Activated CD4-positive, alpha-beta T cell treated with anti-CD3 and anti-CD28 coated beads, Interleukin-2, amount 10 ng/mL, durations not matched to agents 7 days and 5 days (primary cell): ENCODE measurements at places on chromosomes 7 and 10. TPM values are rescaled to one million over a fixed set of nuclear protein-coding genes. Genes with fewer than 3 reads are reported as not detected.

DNA sequence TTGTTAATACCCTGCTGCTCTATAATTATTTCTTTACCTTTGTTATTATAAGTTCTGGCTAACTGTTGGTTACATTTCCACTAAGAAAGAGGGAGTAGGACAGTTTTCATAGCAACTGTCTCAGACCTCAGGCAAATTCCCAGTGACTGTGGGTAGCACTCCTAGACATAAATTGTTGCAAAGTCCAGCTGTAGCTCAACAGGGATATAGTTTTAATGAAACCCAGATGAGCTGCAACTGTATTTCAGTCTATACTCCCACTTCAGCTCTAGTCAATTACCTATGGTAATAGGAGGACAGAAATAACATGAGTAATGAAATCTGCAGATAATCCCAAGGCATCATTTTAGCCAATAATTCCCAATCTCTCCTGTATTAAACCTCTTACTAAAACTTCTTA, 103.0 kb upstream of the SEMA3A start:
- H3K27me3 ChIP-seq = no peaks in the 10 kb centered on the region
- no peak overlapping the region for H3K27ac ChIP-seq
- no peaks in the 10 kb centered on the region for H3K36me3 ChIP-seq
- DNase-seq = no peak
- no peaks in the 10 kb centered on the region for H3K4me1 ChIP-seq

DNA sequence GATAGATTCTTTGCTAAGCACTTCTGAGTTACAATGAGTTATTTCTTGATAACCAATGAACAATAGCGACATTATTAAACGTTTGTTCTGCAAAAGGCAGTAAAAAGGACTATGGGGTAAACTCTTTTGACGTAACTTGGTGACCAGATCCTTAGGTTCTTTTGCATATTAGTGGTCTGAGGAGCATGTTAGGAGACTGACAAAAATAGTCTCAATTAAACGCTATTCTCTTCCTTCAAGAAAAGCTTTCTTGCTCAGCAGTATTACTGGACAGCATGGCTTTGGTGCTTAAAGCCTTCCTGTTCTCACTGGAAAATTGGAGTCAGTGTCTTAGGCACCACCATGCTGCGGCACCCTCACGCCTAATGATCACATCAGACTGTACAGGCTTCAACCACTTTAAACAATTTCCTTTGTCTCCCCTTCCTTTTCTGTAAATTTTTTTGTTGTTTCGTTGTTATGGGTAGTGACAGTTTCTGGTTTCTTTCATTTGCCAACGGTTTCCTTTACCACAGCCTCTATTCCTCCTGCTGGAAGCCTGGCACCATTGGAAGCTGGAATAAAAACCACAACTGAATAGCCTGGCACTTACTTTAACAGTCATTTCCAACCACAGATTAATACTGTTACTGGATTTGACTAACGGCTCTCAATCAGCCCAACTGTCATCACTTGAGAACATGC, 49.2 kb upstream of the FAM133B start:
- H3K4me3 ChIP-seq = no peak overlapping the region

DNA sequence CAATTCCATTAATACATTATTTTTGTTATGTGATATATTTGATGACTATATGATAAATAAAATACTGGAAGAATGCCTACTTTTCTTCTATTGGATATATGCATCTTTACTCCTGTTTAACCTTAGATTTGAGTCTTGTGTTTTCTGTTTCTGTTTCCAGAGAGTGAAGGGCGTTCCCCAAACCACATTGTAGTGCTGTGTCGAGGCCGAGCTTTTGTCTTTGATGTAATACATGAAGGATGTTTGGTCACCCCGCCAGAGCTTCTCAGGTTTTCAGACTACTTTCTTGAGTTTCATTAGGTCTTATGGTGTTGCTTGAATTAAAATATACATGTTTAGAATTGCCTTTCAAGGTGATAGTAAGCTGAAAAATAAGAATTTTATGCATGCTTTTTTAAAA, 23.8 kb downstream of the CROT start:
- H3K4me3 ChIP-seq = no peak overlapping the region
- peaks cover 22% of the 10 kb centered on the region for H3K36me3 ChIP-seq
- H3K27me3 ChIP-seq = no peaks in the 10 kb centered on the region

GRCh38 chr7:140402178-140402835, 1.6 kb upstream of the RAB19 start:
- H3K4me3 ChIP-seq = peak overlapping the region; percentile 92
- H3K27ac ChIP-seq = peak overlapping the region; percentile 98
- peaks cover 6% of the 10 kb centered on the region for H3K36me3 ChIP-seq
- H3K27me3 ChIP-seq = no peaks in the 10 kb centered on the region

- no peak overlapping the region for H3K27ac ChIP-seq
- H3K4me3 ChIP-seq = no peak overlapping the region
- no peak for DNase-seq
Observed at GRCh38 chr10:133007360-133007858, 65.0 kb upstream of the CFAP46 start.

GRCh38 chr10:8874972-8875371, 820.5 kb downstream of the GATA3 start:
- no peak overlapping the region for H3K27ac ChIP-seq
- no peaks in the 10 kb centered on the region for H3K36me3 ChIP-seq
- H3K27me3 ChIP-seq = no peaks in the 10 kb centered on the region
- no peak for DNase-seq
- no peaks in the 10 kb centered on the region for H3K4me1 ChIP-seq

DNA sequence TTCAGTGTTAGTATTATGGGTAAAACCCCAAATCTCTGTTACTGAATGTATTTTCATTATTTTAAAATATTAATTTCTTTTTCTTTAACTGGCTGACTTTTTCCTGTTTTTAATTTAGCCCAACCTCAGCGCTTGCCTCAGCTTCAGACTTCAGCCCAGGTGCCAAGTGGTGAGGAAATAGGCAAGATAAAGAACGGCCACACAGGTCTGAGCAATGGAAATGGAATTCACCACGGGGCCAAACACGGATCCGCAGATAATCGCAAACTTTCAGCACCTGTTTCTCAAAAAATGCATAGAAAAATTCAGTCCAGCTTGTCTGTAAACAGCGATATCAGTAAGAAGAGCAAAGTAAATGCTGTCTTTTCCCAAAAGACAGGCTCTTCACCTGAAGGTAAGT, 57.5 kb downstream of the MDFIC start:
- H3K36me3 ChIP-seq = peaks cover 48% of the 10 kb centered on the region
- no peaks in the 10 kb centered on the region for H3K27me3 ChIP-seq
- peaks cover 44% of the 10 kb centered on the region for H3K4me1 ChIP-seq
- DNase-seq = no peak
- H3K4me3 ChIP-seq = no peak overlapping the region

DNA sequence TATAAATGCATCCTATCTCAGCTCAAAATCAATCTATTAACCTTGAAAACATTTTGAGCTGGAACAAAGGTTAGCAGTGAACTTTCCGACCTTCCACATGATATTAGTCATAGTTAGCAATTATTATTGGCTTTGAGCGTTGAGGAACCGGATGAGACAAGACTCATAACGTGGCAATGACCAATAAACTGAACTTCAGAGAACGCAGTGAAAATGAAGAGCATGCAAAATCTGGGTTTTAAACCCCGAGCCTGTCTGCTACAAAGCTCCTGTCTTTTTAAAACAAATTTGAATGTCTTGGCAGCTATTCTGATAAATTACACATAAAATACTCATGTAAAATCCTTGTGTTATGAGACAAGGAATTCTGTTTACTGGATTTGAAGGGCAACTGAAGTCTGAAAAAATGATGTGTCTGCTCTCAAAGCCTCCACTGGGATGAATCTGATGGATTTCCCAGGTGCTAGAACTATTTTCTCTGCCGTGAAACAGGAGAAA, 74.7 kb upstream of the ITGB1 start:
- no peaks in the 10 kb centered on the region for H3K36me3 ChIP-seq
- peaks cover 16% of the 10 kb centered on the region for H3K4me1 ChIP-seq
- H3K27ac ChIP-seq = no peak overlapping the region
- H3K4me3 ChIP-seq = no peak overlapping the region
- H3K27me3 ChIP-seq = peaks cover 2% of the 10 kb centered on the region
- DNase-seq = no peak

GRCh38 chr7:40608321-40609075, 473.7 kb downstream of the SUGCT start:
- no peaks in the 10 kb centered on the region for H3K36me3 ChIP-seq
- no peak overlapping the region for H3K4me3 ChIP-seq
- DNase-seq = no peak

GRCh38 chr10:28839600-28840007, 162.3 kb downstream of the BAMBI start:
- no peak for DNase-seq
- H3K36me3 ChIP-seq = no peaks in the 10 kb centered on the region
- H3K4me1 ChIP-seq = no peaks in the 10 kb centered on the region
- peaks cover 2% of the 10 kb centered on the region for H3K27me3 ChIP-seq
- no peak overlapping the region for H3K27ac ChIP-seq

DNA sequence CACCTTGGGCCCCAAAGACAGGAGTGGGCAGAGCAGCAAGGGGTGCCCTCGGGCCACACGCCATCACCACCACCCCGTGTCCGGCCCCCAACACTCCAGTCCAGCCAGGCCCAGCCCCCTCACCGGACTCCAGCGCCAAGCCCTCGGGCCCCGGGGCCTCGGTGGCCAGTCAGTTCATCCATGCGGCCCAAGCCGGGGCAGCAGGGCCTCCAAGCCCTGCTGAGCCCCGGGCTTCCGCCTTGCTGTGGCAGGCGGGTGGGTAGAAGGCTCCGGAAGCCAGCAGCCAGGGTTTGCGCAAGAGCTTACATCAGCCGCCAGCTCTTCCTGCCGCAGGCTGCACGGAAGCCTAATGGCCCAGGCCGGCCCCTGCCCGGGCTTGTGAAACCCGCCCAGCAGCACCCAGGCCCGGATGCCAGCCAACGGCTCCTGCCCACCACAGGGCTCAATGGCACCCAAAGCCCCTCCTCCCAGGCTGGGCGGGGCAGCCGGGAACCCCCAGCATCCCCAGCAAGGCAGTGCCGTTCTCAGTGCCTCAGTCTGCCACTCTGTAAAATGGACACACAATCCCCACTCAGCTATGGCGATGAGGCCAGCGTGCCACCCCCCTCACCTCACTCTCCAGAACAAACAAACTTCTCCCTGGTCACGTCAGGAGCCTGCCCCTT, 26.5 kb downstream of the TNRC18 start:
- H3K27ac ChIP-seq = peak overlapping the region; percentile 96
- peak; percentile 91 for DNase-seq
- H3K36me3 ChIP-seq = peaks cover 12% of the 10 kb centered on the region
- H3K27me3 ChIP-seq = no peaks in the 10 kb centered on the region
- peaks cover 41% of the 10 kb centered on the region for H3K4me1 ChIP-seq
- H3K4me3 ChIP-seq = peak overlapping the region; percentile 87

DNA sequence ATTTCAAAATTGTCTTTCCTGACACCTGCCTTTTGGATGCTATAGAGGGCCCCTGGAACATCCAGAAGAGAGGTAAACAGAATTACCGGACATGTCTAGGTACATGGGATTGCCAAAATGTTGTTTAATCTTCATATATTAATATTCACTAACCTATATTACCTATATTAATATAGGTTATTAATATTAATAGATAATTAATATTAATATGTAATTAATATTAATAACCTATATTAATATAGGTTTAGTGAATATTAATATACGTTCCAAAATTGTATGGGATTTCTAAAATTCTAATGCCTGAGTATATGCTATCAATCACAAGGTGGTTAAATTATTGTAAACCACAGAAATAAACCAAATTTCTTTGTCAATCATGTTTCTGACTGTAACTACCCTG, 17.4 kb downstream of the TOMM7 start:
- H3K27me3 ChIP-seq = peaks cover 5% of the 10 kb centered on the region
- no peak overlapping the region for H3K27ac ChIP-seq
- H3K4me3 ChIP-seq = no peak overlapping the region

GRCh38 chr7:150317748-150318444, 5.3 kb upstream of the LRRC61 start:
- no peak for DNase-seq
- H3K4me3 ChIP-seq = no peak overlapping the region
- peaks cover 15% of the 10 kb centered on the region for H3K36me3 ChIP-seq
- no peaks in the 10 kb centered on the region for H3K27me3 ChIP-seq
- H3K4me1 ChIP-seq = peaks cover 20% of the 10 kb centered on the region

GRCh38 chr7:79236352-79237028, 217.0 kb downstream of the MAGI2 start:
- H3K4me1 ChIP-seq = no peaks in the 10 kb centered on the region
- no peaks in the 10 kb centered on the region for H3K27me3 ChIP-seq
- no peaks in the 10 kb centered on the region for H3K36me3 ChIP-seq
- no peak for DNase-seq

- no peak for DNase-seq
- peaks cover 24% of the 10 kb centered on the region for H3K27me3 ChIP-seq
- H3K4me3 ChIP-seq = no peak overlapping the region
- peaks cover 24% of the 10 kb centered on the region for H3K4me1 ChIP-seq
- no peak overlapping the region for H3K27ac ChIP-seq
- H3K36me3 ChIP-seq = peaks cover 2% of the 10 kb centered on the region
Observed at GRCh38 chr7:17040716-17041115, 158.9 kb upstream of the AGR3 start.

GRCh38 chr10:129939416-129940275, 24.4 kb downstream of the EBF3 start:
- no peaks in the 10 kb centered on the region for H3K27me3 ChIP-seq
- DNase-seq = no peak
- H3K4me1 ChIP-seq = no peaks in the 10 kb centered on the region
- H3K27ac ChIP-seq = no peak overlapping the region
- no peaks in the 10 kb centered on the region for H3K36me3 ChIP-seq

- no peaks in the 10 kb centered on the region for H3K36me3 ChIP-seq
- no peak for DNase-seq
- H3K4me3 ChIP-seq = no peak overlapping the region
- no peaks in the 10 kb centered on the region for H3K27me3 ChIP-seq
Observed at GRCh38 chr7:111639934-111640333, 77.6 kb upstream of the IMMP2L start.

GRCh38 chr7:5330288-5330687, 47.5 kb downstream of the SLC29A4 start:
- H3K4me1 ChIP-seq = peaks cover 18% of the 10 kb centered on the region
- peaks cover 1% of the 10 kb centered on the region for H3K27me3 ChIP-seq
- DNase-seq = no peak
- H3K36me3 ChIP-seq = peaks cover 49% of the 10 kb centered on the region
- no peak overlapping the region for H3K4me3 ChIP-seq
- peak overlapping the region; percentile 54 for H3K27ac ChIP-seq

- DNase-seq = no peak
- H3K4me3 ChIP-seq = no peak overlapping the region
- H3K27me3 ChIP-seq = no peaks in the 10 kb centered on the region
- H3K36me3 ChIP-seq = no peaks in the 10 kb centered on the region
Observed at GRCh38 chr10:71339796-71340589, 20.9 kb downstream of the SLC29A3 start.

GRCh38 chr7:153017223-153017622, 257.7 kb downstream of the ACTR3B start:
- H3K27me3 ChIP-seq = no peaks in the 10 kb centered on the region
- H3K4me3 ChIP-seq = no peak overlapping the region
- H3K4me1 ChIP-seq = no peaks in the 10 kb centered on the region
- H3K36me3 ChIP-seq = no peaks in the 10 kb centered on the region
- DNase-seq = no peak
- no peak overlapping the region for H3K27ac ChIP-seq

The INA gene
- not detected for total RNA-seq

The CDHR1 gene
- not detected for total RNA-seq

The SERPINE1 gene
- total RNA-seq = 0.27 TPM

The TRIM4 gene
- 33.3 TPM for total RNA-seq

The SUN3 gene
- not detected for total RNA-seq

The APBB1IP gene
- total RNA-seq = 92.2 TPM

The GIMAP5 gene
- 149 TPM for total RNA-seq

The CYP3A4 gene
- total RNA-seq = not detected

The PLEKHS1 gene
- 0.15 TPM for total RNA-seq

The ERVW-1 gene
- total RNA-seq = not detected

The DENND2A gene
- not detected for total RNA-seq

The SLC25A40 gene
- 49.7 TPM for total RNA-seq

The CALHM1 gene
- total RNA-seq = 0.12 TPM

The KIAA1217 gene
- total RNA-seq = 0.32 TPM
